Thymus (tissue), 14 donors: ENCODE measurements at places on chromosomes 2 and 18. TPM values are rescaled to one million over a fixed set of nuclear protein-coding genes. Genes with fewer than 3 reads are reported as not detected.

GRCh38 chr2:174048243-174048642, 83.1 kb upstream of the SP3 start:
- DNase-seq = no peak

DNA sequence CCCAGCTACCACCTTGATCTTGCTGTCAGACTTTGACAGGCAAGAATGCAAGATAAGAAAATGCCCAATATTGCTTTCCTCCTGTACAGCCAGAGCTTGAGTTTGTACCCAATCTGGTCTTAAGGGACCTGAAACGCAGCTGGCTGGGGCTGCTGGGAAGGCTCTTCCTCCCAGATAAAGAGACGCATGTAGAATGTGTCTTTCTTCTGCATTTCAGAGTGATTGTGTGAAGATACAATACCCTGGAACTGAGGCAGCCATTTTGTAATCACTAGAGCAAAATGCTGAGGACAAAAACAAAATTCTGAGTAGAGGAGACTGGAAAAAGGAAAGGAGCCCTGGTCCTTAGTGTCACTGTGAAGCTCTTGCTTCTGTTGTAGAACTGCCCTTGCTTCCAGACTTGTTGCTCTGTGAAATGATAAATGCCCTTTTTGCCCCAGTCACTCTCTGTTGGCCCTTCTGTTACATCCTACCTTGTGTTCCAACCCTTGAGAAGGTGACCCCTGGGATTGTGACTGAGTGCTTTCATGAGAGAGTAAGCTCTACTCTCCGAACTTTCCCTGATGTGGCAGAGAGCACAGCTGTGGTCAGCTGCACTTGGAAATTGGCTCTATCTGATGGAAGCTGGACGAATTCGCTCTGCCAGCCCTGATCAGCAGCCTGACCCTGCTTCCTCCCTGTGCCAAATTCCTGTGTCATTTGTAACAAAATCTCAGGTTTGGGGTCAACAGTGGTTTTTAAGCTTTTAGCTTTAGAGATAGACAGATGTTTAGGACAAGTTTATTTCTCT, 137.4 kb upstream of the RBMS1 start:
- DNase-seq = no peak

DNA sequence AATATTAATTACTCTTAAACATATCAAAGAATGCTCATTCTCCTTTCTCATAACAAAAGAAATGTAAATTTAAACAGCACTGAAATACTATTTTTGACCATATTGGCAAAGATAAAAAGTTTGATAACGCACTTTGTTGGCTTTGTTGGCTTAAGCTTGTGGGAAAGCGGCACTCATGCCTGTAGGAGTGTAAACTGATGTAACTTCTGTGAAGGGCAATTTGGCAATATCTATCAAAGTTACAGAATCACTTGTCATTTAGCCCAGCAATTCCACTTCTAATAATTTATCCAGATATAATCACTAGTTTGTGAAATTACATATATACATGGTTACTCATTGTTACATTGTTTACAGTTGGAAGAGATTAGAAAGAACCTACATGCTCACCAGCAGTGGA, 311.8 kb upstream of the STON1 start:
- no peak for DNase-seq

Gene TMEM247
- not detected for total RNA-seq
